Naive thymus-derived CD4-positive, alpha-beta T cell (primary cell): ENCODE measurements at places on chromosomes 1 and 21. TPM values are rescaled to one million over a fixed set of nuclear protein-coding genes. Genes with fewer than 3 reads are reported as not detected.

GRCh38 chr1:43719063-43719462 lies 11.7 kb downstream of the ST3GAL3 start:
- no peak overlapping the region for H3K4me3 ChIP-seq
- no peaks in the 10 kb centered on the region for H3K4me1 ChIP-seq
- DNase-seq, result no peak
- H3K27ac ChIP-seq, result no peak overlapping the region
- no peaks in the 10 kb centered on the region for H3K27me3 ChIP-seq
- no peaks in the 10 kb centered on the region for H3K36me3 ChIP-seq

DNA sequence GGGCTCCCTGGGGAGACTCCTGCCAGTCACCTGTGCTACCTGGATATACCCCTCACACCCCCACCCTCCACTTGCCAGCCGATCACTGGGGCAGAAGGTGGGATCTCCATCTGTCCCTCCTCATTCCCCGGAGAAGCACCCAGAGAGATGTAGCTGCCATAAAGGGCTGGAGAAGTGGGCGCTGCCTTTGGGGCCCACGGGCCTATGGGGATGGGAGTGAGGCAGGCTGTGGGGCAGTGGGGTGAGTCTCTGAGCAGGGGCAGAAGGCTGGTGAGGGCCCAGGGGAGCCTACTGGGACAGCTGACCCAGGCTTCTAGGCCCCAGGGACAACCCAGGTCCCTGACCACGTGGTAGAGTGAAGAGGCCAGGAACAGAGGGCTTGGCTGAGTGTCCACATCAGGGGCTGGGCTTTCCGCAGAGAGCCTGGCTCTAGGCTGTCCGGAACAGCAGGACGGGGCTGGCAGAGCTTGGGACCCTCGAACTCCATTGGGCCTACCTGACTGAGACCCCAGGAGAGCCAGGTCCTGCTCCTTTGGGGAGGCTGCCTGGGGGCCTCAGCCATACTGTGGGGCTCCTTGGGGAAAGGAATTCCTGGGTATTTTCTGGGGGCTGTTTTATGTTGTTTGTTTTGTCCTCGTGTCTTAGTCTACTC lies 205.9 kb upstream of the VAMP3 start:
- no peak overlapping the region for H3K4me3 ChIP-seq
- no peak for DNase-seq
- H3K27me3 ChIP-seq, result no peaks in the 10 kb centered on the region
- no peaks in the 10 kb centered on the region for H3K36me3 ChIP-seq
- H3K4me1 ChIP-seq, result no peaks in the 10 kb centered on the region

GRCh38 chr1:230555814-230556213 lies 86.5 kb upstream of the COG2 start:
- H3K27me3 ChIP-seq, result no peaks in the 10 kb centered on the region
- H3K36me3 ChIP-seq, result no peaks in the 10 kb centered on the region
- H3K27ac ChIP-seq, result no peak overlapping the region
- H3K4me3 ChIP-seq, result no peak overlapping the region
- no peaks in the 10 kb centered on the region for H3K4me1 ChIP-seq

DNA sequence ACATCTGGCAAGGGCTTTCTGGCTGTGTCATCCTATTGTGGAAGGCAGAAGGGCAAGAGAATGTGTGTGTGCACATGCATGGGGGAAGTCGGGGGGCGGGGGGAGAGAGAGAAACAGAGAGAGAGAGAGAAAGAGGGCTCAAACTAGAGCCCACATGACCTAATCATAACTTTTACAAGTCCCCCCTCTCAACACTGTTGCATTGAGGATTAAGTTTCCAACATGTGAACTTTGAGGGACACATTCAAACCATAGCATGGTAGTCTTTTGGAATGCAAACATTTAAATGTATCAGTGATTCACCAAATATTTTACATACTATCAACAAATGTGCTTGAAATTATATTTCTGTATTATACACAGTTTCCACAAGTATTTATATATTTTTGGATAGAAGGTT lies 655.4 kb upstream of the B3GALT2 start:
- H3K4me1 ChIP-seq, result no peaks in the 10 kb centered on the region
- DNase-seq, result no peak
- no peak overlapping the region for H3K4me3 ChIP-seq
- H3K36me3 ChIP-seq, result no peaks in the 10 kb centered on the region
- H3K27ac ChIP-seq, result no peak overlapping the region

DNA sequence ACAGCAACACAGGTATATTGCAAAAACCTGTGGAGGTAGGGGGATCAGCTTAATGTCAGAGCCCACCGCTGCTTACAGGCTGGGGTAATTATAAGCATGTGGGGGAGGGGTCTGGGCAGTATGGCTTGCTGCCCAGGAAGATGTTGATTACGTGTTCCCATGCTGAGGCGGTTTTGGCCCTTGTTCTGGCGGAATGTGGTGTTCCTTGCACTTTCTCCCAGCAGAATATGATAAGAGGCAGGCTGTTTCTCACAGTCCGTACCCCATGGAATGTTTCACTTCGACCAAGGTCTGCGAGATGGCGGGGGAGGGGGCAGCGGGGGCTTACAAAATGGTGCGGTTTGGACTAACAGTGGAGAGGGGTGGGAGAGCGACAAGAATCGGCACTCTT lies 9.8 kb upstream of the HPCAL4 start:
- no peaks in the 10 kb centered on the region for H3K27me3 ChIP-seq
- no peak overlapping the region for H3K27ac ChIP-seq
- H3K4me3 ChIP-seq, result no peak overlapping the region
- no peaks in the 10 kb centered on the region for H3K4me1 ChIP-seq
- no peak for DNase-seq
- H3K36me3 ChIP-seq, result no peaks in the 10 kb centered on the region

DNA sequence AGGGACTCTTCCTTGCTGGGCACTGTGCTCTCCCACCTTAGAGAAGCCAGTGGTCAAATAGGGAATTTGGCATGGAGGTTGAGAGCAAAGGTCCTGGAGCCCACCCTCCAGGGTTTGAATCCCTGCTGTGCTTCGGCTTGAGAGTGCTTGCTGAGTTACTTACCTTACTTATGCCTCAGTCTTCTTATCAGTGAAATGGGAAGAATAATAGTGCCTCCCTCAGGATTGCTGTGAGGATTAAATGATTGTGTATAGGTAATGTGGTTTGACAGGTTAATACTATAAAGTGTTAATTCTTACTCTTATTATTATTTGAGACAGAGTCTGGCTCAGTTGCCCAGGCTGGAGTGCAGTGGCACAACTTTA lies 79.2 kb downstream of the HHAT start:
- no peaks in the 10 kb centered on the region for H3K4me1 ChIP-seq
- H3K4me3 ChIP-seq, result no peak overlapping the region
- no peaks in the 10 kb centered on the region for H3K36me3 ChIP-seq
- no peak overlapping the region for H3K27ac ChIP-seq

DNA sequence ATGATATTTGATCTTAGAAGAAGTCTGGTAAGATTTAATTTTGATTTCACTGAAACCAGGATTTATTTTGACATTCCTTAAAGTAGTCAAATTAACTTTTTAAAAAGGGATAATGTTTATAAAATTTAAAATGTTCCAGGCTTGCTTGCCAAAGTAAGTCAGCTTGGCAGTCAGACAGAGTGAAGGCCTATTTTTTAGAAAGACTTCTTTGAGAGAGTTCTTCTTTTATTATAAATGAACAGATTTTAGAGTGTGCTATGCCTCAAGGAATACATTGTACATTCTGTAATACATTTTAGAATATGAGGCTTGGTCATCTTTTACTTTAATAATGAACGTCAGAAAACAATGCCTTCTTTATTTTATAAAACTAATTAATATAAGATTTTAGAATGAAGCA lies 138.7 kb downstream of the DISP1 start:
- no peak overlapping the region for H3K4me3 ChIP-seq
- H3K27me3 ChIP-seq, result no peaks in the 10 kb centered on the region
- no peaks in the 10 kb centered on the region for H3K36me3 ChIP-seq
- no peak overlapping the region for H3K27ac ChIP-seq
- DNase-seq, result no peak

DNA sequence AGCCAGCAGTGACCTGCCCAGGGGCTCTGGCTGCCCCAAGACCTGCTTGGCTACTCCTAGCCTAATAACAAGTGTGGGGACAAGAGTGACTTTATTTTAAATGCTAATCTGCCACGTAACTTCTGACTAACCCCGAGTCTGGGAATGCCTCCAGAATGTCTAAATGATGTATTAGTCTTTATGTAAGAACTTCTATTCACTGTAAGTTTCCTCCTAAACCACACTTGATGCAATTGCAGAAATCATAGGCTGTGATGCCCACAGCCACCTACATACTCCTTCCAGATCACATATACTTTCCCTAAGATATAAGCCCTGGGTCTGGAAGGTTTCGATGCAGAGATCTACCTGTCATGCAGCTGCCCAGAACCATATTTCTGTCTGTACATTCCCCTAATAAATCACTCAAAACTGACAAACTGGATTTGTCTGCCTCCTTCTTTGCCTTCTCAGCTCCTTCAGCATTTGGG lies 5.9 kb upstream of the VPS45 start:
- no peak for DNase-seq
- H3K36me3 ChIP-seq, result no peaks in the 10 kb centered on the region
- H3K4me3 ChIP-seq, result no peak overlapping the region
- no peak overlapping the region for H3K27ac ChIP-seq
- H3K4me1 ChIP-seq, result no peaks in the 10 kb centered on the region

- H3K27me3 ChIP-seq, result no peaks in the 10 kb centered on the region
- no peak for DNase-seq
- H3K27ac ChIP-seq, result no peak overlapping the region
- peaks cover under 1% of the 10 kb centered on the region for H3K36me3 ChIP-seq
- H3K4me1 ChIP-seq, result no peaks in the 10 kb centered on the region
Measured at GRCh38 chr21:32463889-32464300, 51.4 kb downstream of the EVA1C start.

GRCh38 chr1:165508291-165508690 lies 35.5 kb upstream of the LRRC52 start:
- no peaks in the 10 kb centered on the region for H3K4me1 ChIP-seq
- H3K36me3 ChIP-seq, result no peaks in the 10 kb centered on the region
- no peaks in the 10 kb centered on the region for H3K27me3 ChIP-seq
- no peak overlapping the region for H3K27ac ChIP-seq
- DNase-seq, result no peak

DNA sequence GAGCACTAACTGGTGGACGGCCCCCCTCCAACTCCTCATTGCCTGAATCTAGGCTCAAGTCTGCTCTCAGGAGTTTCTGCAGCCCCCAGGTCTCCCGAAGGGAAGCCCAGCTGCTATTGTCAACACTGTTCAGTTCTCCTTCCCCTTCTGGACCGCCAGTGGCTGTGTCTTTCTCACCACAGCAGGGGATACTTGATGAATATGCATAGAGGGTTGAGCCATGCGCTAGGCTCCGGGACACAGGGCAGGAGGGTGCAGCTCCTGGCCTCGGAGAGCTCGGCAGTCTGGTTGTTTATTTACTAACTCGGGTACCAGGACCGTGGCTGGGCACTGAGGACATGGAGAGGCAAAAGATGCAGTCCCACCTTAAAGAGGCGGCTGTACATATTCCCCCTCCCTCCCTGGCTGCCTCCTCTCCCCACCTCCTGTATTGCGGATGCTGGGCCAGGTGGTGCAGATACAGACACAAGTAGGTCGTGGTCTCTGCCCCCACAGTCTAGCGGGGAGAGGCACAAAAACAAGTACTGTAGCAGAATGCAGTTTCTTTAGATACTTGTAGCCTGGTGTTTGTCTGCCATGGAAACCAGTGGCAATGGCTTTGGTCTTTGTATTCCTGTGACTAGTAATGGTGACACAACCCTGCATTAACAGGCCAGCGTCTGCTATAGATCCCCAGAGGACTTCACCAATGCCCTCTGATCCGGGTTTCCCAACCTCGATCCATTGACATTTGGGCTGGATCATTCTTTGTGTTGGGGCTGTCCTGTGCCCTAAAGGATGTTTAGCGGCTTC lies 26.2 kb downstream of the ARHGEF10L start:
- H3K4me3 ChIP-seq, result no peak overlapping the region
- no peak for DNase-seq
- H3K27ac ChIP-seq, result no peak overlapping the region
- H3K27me3 ChIP-seq, result no peaks in the 10 kb centered on the region

DNA sequence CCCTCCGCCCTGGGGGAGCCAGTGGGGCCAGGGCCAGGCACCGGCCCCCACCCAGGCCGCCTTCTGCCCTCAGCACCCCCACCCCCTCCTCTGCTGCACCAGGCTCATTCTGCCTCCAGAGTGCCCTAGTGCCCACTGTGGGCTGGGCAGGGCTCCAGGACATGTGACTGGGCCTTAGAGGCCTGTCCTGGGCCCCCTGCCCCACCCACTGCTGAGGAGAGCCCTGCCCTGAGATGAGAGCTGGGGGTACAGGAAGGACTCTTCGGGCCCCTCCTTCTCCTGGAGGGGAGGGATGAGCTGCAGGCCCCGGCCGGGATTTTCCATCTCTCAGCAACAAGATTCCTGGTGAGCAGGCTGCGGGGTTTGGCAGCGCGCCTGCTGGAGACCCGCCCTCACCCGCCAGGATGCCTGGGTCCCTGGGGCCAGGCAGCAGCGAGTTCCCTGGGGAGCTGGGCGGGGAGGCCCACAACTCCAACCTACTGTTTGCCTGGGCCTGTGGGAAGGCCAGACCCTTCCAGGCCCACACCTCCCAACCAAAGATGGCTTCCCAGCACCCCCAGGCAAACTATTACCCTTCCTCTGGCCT lies 14.0 kb downstream of the AHDC1 start:
- H3K4me1 ChIP-seq, result peaks cover under 1% of the 10 kb centered on the region
- no peak overlapping the region for H3K27ac ChIP-seq
- H3K27me3 ChIP-seq, result no peaks in the 10 kb centered on the region
- no peak overlapping the region for H3K4me3 ChIP-seq

DNA sequence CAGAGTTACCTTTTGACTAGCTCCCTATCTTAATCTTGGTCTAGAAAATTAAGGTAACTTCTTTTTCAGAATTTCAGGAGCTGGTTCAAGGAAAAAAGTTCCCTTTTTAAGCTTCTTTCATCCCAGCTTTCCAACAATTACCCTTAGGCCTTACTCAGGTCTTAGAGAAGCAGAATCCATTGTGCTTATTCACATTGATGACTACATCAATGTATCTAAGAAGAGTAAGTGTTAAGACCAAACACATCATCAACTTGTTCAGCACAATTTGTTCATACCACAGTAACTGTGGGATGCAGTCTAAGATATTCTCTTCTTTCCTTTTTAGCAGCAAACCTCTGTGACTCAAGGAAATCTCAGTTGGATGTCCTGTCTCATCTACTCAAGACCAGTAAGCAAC lies 4.1 kb downstream of the MRPL9 start:
- peaks cover 12% of the 10 kb centered on the region for H3K36me3 ChIP-seq
- no peak overlapping the region for H3K4me3 ChIP-seq
- no peak overlapping the region for H3K27ac ChIP-seq

- DNase-seq, result no peak
- H3K4me1 ChIP-seq, result no peaks in the 10 kb centered on the region
- H3K27me3 ChIP-seq, result no peaks in the 10 kb centered on the region
- H3K27ac ChIP-seq, result no peak overlapping the region
- no peaks in the 10 kb centered on the region for H3K36me3 ChIP-seq
- no peak overlapping the region for H3K4me3 ChIP-seq
Measured at GRCh38 chr21:45209046-45209445, 78.6 kb downstream of the POFUT2 start.

SPRR1A gene
- not detected for total RNA-seq

LCE3E gene
- total RNA-seq, result not detected

A3GALT2 gene
- total RNA-seq, result not detected

LMOD1 gene
- not detected for total RNA-seq

KISS1 gene
- 0.61 TPM for total RNA-seq

DMBX1 gene
- total RNA-seq, result not detected

APCS gene
- not detected for total RNA-seq

AK5 gene
- total RNA-seq, result 56.5 TPM

RHOU gene
- total RNA-seq, result 1.8 TPM

TMEM234 gene
- 29.6 TPM for total RNA-seq

ALPL gene
- not detected in 2 replicates for total RNA-seq

RXFP4 gene
- not detected for total RNA-seq

VAMP3 gene
- 57.6 TPM for total RNA-seq

NOC2L gene
- total RNA-seq, result 67.9 TPM
